ENCODE measurements at places on chromosomes 2 and 18.

GRCh38 chr2:144339048-144339447, 180.9 kb downstream of the ZEB2 start:
- no peak for DNase-seq

DNA sequence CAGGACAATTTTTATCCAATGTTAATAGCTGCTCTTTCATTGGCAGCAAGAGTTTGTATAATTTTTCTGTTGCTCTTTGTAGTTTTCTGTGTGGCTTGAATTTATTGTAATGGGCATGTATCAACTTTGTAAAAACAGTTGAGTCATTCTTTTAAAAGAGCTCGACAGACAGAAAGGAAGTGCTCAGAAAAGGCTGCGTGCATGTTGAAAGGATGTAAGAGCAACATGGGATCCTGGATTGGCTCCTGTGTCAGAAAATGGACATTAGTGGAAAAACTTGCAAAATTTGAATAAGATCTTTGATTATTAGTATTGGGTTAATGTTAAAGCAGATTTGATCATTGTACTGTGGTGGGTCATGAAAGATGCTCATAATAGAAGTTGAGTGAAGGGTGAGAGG, 93.3 kb upstream of the CDC42EP3 start:
- no peak for DNase-seq

DNA sequence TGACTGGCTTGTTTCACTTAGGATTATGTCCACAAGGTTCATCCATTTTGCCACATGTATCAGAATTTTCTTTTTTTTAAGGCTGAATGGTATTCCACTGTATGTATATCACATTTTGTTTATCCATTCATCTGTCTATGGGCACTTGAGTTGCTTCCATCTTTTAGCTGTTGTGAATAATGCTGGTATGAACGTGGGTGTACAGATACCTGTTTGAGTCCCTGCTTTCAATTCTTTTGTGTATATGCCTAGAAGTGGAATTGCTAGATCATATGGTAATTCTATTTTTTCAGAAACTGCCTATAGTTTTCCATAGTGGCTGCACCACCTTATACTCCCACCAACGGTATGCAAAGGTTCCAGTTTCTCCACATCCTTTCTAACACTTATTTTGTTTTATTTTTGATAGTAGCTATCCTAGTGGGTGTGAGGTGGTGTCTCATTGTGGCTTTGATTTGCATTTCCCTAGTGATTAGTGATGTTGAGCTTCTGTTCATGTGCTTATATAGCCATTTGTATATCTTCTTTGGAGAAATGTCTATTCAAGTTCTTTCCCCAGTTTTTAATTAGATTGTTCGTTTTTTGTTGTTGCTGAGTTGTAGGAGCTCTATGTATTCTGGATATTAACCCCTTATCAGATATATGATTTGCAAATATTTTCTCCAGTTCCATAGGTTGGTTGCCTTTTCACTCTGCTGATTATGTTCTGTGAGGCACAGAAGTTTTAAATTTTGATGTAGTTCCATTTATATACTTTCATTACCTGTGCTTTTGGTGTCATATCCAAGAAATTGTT, 40.7 kb downstream of the TTC39C start:
- no peak for DNase-seq

DNA sequence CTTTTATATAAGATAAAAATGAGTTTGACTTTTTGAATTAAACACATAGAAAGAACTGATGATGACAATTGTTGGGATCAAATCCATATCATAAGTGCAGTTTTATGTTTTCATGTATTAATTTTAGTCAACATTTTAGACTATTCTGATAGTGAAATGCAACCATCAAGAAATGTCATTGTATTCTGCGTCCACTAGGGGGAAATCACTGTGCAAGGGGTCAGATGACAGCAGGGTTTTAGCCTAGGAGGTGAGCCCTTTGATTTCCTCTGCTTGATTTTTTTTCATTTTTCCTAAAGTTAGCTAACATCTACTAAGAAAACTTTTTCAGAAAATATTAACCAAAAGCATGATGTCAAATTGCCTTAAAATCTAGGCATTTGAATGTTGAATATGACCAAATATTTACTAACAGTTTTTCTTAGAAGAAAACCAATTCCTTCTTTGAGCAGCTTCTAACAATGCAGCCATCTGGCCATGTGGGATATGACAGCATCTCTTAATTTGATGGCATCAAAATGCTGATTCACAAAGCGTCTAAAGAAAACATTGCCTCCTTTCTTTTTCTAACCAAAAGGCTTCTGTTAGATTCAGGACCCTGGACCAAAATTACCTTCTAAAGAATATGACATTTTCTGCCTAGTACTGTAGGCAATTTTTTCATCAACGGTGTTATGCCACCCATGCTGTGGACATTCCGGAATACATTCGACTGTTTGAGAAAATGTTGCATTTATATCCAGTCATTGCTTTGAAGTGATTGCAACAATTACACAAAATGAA, 141.5 kb downstream of the SPHKAP start:
- no peak for DNase-seq

- no peak for DNase-seq
Measured at GRCh38 chr2:50949450-50950193, 82.3 kb downstream of the NRXN1 start.

- DNase-seq = no peak
Measured at GRCh38 chr2:19488009-19488691, 129.7 kb upstream of the OSR1 start.

DNA sequence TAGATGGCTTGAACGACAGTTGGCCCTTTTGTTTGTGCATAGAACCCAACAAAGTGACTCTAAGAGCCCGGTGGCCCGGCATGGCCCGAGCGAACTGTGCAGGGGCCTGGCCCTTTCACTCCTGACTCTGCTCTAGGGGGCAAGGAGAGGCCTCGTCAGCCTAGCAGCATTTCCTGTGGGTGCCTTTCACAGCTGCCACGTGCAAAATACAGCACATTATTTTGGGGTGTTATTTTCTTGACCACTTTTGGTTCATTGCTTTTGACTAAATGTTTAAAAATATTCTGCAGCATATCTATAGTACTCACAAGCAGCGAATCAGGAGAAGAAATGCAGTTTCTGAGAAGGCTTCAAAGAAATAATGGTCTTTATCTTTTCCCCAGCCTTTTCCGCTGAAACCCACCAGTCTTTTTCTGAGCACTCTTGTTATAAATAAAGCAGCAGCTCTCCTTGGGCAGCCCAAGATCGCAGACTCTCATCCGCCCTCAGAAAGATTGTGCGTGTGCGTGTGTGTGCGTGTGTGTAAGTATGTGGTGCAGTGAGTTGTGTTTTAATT, 31.3 kb downstream of the DGKD start:
- DNase-seq = peak; percentile 54

- DNase-seq = no peak
Measured at GRCh38 chr18:75546964-75547363, 119.5 kb upstream of the SMIM21 start.

DNA sequence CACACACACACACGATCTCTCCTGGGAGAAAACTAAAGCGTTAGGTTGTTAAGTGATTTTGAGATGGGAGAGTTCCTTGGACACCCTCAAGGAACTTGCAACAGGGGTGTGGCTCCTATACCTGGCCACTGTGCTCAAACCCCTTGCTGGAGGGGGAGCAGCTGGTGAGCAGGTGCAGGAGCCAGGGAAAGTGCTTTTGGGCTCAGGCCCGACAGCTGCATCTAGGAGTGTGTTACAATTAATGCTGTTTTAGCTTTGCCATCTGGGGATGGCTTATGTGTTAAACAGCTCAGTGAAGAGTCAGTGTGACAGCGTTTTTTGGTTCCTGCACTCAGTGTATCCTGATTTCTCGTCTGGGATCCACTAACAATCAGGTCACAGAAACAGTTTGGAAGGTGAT, 510.8 kb downstream of the TRIB2 start:
- no peak for DNase-seq

DNA sequence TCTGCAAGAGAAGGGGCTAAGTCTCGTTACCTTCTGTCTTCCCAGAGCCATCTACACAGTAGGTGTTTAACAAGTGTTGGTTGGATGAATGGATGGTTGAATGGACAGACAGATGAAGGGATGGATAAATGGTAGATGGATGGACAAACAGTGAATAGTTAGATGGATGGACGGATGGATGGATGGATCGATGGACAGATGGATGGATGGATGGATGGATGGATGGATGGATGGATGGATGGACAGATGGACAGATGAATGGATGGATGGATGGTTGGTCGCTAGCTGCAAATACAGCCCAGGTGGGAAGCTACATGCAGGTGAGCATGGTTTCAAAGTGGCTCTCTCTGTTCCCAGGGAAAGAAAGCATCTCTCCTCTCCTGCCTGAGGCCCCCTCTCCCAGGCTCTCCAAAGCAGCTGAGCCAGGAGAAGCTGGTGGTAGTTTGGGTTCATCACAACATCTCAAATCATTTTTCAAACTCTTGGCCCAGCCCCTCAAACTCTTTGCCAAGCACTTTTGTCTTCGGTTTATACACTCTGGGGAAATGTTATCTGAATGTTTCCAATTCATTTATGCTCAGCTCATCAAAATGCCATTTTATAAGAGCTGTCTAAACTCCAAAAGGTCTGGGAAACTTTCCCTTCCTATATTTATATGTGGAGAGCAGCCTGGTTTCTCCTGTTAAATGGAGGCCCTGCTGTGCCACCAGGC, 192.7 kb downstream of the ANAPC1 start:
- DNase-seq = no peak

Measured in left ventricle myocardium superior (tissue), 1 donor.